ENCODE measurements at places on chromosomes 2 and 18.

DNA sequence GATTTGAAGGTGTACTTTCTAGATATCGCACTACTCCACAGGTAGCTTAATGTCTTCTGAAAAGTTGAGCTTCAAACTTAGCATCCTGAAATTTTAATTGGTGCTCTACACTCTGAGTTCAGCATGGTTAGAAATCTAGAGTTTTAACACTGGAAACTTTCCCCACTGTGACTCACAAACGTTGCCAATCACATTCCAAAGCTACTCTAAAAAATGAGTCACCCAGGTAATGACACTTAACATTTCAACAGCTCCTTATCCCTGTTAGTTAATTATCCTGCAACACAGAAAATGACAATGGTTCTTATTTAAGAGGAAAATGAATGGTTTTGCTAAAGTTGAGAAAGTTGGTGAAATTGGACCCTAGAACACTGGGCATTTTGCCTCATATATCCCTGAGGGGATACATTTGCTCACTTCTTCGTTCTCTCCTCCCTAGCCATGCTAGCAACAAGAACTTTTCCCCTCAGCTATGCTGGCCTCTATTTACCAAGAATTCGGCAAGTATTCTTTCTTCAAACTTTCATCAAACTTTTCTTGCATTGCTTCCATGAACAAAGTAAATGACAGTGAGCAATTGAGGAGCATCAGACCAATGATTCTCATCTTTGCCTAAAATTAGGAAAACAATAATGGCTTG lies 1024.1 kb upstream of the KLHL29 start:
- no peak overlapping the region for H3K27ac ChIP-seq
- no peak for DNase-seq
- peaks cover 9% of the 10 kb centered on the region for H3K4me1 ChIP-seq
- no peaks in the 10 kb centered on the region for H3K36me3 ChIP-seq

GRCh38 chr2:119158563-119159347 lies at the start of gene C1QL2:
TSS of gene C1QL2 (minus strand) at chr2:119158751. CDS start at chr2:119158269, 482 bp downstream.
- no peak within 1 kb of the TSS for H3K27ac ChIP-seq
- DNase-seq, result no peak
- no peak within 1 kb of the TSS for H3K4me3 ChIP-seq
- no peaks in the 10 kb centered on the region for H3K4me1 ChIP-seq

- no peak for DNase-seq
- H3K4me3 ChIP-seq, result no peak overlapping the region
- no peaks in the 10 kb centered on the region for H3K36me3 ChIP-seq
- no peak overlapping the region for H3K27ac ChIP-seq
- no peaks in the 10 kb centered on the region for H3K27me3 ChIP-seq
These were observed 166.8 kb upstream of the SP5 start for GRCh38 chr2:170548304-170548703.

DNA sequence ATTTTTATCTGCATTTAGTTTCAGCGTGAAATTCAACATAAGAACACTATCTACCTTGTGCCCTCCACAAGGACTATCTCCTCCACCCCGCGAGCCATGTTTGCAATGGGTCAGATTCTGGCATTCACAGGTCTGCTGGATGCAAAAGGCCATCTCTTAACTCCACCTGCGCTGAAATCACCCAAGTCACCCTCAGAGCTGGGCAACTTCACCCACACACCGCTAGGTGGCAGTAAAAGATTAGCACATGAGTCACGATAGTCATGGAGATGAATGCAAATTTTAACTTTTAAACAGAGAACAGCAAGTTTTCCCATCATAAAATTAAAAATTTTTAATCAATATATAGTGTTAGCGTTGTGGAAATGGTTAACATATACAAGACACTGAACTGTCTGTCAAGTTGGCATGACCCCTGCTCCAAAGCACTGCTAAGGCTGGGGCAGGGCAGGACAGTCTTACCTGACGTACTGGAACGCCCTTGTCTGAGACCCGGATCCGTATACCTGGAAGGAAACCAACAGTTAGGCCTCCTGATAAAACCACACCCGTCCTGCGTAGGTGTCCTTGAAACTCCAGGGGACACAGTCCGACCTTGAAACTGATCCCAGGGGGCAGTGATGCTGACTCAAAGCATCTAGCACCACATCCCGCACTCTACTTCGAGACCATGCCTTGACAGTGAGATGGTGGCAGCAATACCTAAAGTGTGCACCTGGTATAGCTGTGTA lies 89.6 kb downstream of the UXS1 start:
- H3K27ac ChIP-seq, result no peak overlapping the region
- H3K36me3 ChIP-seq, result peaks cover 11% of the 10 kb centered on the region
- H3K4me3 ChIP-seq, result no peak overlapping the region
- peak; percentile 64 for DNase-seq
- H3K4me1 ChIP-seq, result no peaks in the 10 kb centered on the region
- H3K27me3 ChIP-seq, result no peaks in the 10 kb centered on the region

GRCh38 chr2:175097297-175097696 lies 70.7 kb downstream of the ATF2 start:
- no peak overlapping the region for H3K27ac ChIP-seq
- no peaks in the 10 kb centered on the region for H3K4me1 ChIP-seq
- H3K27me3 ChIP-seq, result no peaks in the 10 kb centered on the region

DNA sequence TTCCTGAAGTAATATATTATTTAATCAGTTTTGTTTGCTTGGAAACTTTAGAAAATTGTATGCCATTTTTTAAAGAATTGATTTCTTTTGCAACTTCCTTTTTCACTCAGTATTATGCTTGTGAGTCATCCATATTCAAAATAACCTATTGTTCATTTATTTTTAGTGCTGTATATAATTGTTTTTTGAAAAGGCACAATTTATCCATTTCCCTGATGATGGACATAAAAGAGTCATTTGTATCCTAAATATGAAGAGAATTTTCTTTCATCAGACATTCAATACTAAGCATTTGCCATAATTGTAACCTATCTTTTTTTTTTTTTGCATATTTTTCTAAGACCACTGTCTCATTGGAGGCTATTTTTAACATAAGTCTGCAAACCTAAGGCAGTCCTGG lies 134.1 kb upstream of the SERPINE2 start:
- no peak overlapping the region for H3K27ac ChIP-seq
- H3K27me3 ChIP-seq, result no peaks in the 10 kb centered on the region
- H3K36me3 ChIP-seq, result no peaks in the 10 kb centered on the region
- H3K4me1 ChIP-seq, result peaks cover 22% of the 10 kb centered on the region

GRCh38 chr2:27922842-27923241 lies 32.3 kb downstream of the BABAM2 start:
- no peaks in the 10 kb centered on the region for H3K27me3 ChIP-seq
- peak overlapping the region; percentile 23 for H3K27ac ChIP-seq
- H3K36me3 ChIP-seq, result peaks cover 11% of the 10 kb centered on the region

- no peaks in the 10 kb centered on the region for H3K27me3 ChIP-seq
- peak; percentile 47 for DNase-seq
- no peak overlapping the region for H3K4me3 ChIP-seq
- peaks cover 14% of the 10 kb centered on the region for H3K4me1 ChIP-seq
- H3K27ac ChIP-seq, result no peak overlapping the region
These were observed 6.3 kb upstream of the PLEKHM3 start for GRCh38 chr2:208031608-208032019.

GRCh38 chr2:147913701-147914480 lies 69.1 kb downstream of the ACVR2A start:
- H3K27ac ChIP-seq, result no peak overlapping the region
- no peak for DNase-seq
- no peaks in the 10 kb centered on the region for H3K27me3 ChIP-seq
- H3K36me3 ChIP-seq, result no peaks in the 10 kb centered on the region
- H3K4me1 ChIP-seq, result peaks cover 13% of the 10 kb centered on the region
- H3K4me3 ChIP-seq, result no peak overlapping the region

- no peaks in the 10 kb centered on the region for H3K27me3 ChIP-seq
- no peak overlapping the region for H3K27ac ChIP-seq
- no peak overlapping the region for H3K4me3 ChIP-seq
These were observed 73.9 kb upstream of the HK2 start for GRCh38 chr2:74759986-74760385.

GRCh38 chr2:31222071-31222470 lies 4.8 kb upstream of the CAPN14 start:
- no peak overlapping the region for H3K27ac ChIP-seq
- no peak for DNase-seq
- no peak overlapping the region for H3K4me3 ChIP-seq
- no peaks in the 10 kb centered on the region for H3K36me3 ChIP-seq

GRCh38 chr2:99386011-99386410 lies 48.8 kb downstream of the EIF5B start:
- DNase-seq, result no peak
- no peak overlapping the region for H3K27ac ChIP-seq
- H3K27me3 ChIP-seq, result no peaks in the 10 kb centered on the region
- H3K4me1 ChIP-seq, result no peaks in the 10 kb centered on the region

- peaks cover 9% of the 10 kb centered on the region for H3K36me3 ChIP-seq
- no peak for DNase-seq
- no peaks in the 10 kb centered on the region for H3K27me3 ChIP-seq
- H3K4me1 ChIP-seq, result no peaks in the 10 kb centered on the region
- H3K4me3 ChIP-seq, result no peak overlapping the region
These were observed 12.6 kb downstream of the PSD4 start for GRCh38 chr2:113186433-113186796.

DNA sequence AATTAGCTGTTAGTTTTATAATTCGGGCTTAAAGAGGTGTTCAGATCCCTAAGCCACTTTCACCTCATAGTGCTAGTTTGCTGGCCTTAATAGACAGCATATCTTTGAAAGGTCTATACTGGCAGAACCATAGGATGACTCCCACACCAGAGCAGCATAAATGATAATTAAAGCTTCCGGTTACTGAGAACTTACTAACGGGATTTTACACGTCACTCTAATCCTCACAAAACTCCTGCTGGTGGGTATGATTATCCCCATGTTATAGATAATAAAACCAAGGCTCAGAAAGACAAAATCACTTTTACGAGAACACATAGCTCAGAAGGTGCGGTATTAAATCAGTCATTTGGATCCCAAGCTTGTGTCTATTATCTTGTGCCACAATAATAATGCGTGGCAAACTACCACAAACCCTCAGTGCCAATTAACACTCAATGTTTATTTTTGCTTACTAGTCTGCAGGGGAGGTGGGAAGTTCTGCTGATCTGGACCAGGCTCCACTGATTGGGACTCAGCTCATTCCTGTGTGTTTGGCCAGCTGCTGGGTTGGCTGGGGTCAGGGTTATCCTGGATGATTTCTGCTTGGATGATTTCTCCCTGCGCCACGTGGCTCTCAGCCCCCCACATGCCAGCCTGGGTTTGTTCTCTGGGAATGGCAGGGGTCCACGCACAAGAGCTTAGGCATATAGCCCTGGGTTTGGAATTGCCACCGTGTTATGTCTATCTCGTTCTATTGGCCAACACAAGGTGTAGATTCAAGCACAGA lies 62.3 kb downstream of the TRIB2 start:
- no peak overlapping the region for H3K4me3 ChIP-seq
- H3K36me3 ChIP-seq, result no peaks in the 10 kb centered on the region
- no peaks in the 10 kb centered on the region for H3K4me1 ChIP-seq
- DNase-seq, result no peak
- H3K27me3 ChIP-seq, result no peaks in the 10 kb centered on the region
- no peak overlapping the region for H3K27ac ChIP-seq

DNA sequence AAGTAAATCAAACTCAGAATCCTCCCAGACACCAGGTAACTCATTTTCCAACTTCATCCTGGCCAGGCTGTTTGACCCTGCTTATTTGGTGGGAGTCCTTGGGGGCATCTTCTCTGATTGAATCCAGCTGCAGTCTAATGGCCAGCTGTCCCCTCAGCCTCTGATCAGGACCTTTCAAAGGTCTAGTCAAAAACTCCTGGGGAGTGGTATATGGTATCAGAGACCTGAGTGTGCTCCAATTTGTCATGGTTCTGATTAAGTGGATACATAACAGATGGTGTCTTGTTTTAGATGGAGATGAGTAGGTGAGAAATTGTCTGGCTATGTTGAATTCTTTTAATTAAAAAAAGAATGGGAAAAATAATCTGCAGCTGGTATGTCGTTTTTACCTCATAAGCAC lies 842.6 kb upstream of the ACVR2A start:
- no peaks in the 10 kb centered on the region for H3K27me3 ChIP-seq
- no peak overlapping the region for H3K27ac ChIP-seq
- no peaks in the 10 kb centered on the region for H3K36me3 ChIP-seq
- H3K4me3 ChIP-seq, result no peak overlapping the region
- DNase-seq, result no peak

DNA sequence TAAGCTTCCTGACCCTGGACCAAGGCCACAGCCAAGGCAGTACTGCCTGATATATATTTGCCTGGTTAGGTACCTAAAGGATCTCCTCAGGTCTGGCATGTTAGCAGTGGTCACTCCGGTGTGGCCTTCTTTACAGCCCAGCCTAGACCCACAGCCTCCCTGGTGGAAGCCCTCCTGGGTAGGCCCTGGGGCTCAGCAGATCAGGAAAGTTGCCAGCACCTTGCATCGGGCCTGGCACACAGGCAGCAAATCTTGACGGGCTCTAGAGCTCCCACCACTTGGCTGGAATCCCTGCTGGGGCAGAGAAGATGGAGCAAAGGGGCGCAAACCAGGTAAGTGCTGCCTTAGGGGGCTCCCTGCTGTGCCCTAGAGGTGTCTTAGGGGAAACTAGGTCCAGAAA lies 40.9 kb upstream of the ATP6V1B1 start:
- no peaks in the 10 kb centered on the region for H3K4me1 ChIP-seq
- no peak for DNase-seq
- H3K27ac ChIP-seq, result no peak overlapping the region
- peaks cover 97% of the 10 kb centered on the region for H3K27me3 ChIP-seq

DNA sequence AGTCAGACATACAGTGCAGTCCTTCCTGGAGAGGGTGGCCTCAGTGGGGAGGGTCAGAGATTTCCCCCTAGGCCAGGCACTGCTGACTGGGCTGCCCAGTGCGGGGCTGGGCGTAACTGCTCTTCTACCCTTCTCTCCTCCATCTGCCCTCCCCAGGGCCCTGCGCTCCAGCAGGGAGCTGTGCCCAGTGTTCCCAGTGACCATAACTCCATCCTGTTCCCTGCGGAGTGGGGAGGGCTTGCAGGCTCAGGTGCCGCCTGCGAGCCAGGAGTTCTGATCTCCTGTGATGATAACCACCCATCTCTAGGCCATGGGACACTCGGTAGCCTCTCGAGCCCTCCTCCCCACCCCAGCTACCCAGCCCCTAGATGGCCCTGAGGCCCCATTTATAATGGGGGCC lies 107.6 kb downstream of the SMAD7 start:
- no peaks in the 10 kb centered on the region for H3K27me3 ChIP-seq
- no peak for DNase-seq
- no peak overlapping the region for H3K4me3 ChIP-seq
- no peaks in the 10 kb centered on the region for H3K36me3 ChIP-seq
- H3K27ac ChIP-seq, result no peak overlapping the region

DNA sequence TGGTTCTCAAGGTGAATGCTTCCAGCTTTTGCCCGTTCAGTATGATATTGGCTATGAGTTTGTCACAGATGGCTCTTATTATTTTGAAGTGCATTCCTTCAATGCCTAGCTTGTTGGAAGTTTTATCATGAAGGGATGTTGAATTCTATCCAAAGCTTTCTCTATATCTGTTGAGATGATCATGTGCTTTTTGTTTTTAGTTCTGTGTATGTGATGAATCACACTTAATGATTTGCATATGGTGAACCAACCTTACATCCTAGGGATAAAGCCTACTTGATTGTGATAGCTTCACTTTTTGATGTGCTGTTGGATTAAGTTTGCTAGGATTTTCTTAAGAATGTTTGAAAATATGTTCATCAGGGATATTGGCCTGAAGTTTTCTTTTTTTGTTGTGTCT lies 112.1 kb downstream of the MBD2 start:
- no peaks in the 10 kb centered on the region for H3K36me3 ChIP-seq
- DNase-seq, result no peak
- H3K27ac ChIP-seq, result no peak overlapping the region
- H3K4me3 ChIP-seq, result no peak overlapping the region

- DNase-seq, result no peak
- H3K4me1 ChIP-seq, result no peaks in the 10 kb centered on the region
- H3K4me3 ChIP-seq, result no peak overlapping the region
- H3K27ac ChIP-seq, result no peak overlapping the region
These were observed 231.1 kb downstream of the MREG start for GRCh38 chr2:215782295-215782694.
